ENCODE measurements at places on chromosomes 5 and 9.

DNA sequence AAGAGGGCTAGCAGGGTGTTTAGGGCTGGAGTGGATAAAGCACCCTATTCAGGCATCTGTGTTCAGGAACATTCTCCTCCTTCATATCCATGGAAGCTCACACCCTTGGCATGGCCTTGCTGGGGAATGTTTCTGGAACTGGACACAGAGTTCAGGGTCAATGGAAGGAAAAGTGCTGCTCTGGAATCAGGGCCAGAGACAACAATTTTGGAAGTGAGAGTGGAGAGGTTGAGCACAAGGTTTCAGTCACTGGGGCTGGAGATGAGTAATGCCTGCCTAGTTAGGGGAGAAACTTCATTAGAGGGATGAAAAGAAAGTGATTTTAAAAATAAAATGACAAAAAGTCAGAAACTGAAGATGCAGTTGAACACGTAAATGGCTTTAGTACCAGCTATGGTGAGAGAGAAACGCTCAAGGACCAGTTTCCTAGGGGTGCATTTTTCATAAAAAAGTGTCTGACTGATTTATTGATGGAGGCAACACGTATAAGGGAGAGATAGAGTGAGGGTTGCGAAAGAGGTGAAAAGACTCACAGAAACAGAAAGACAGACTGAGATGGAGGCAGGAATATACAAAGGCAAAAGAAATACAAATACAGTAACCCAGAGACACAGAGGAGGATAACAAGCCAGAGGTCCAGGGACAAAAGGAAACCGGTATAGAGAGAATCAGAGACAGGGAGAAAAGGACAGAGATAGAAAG, 8.0 kb upstream of the TNFSF15 start:
- no peak for DNase-seq

GRCh38 chr5:61409568-61409967, 77.5 kb downstream of the ZSWIM6 start:
- no peak for DNase-seq

DNA sequence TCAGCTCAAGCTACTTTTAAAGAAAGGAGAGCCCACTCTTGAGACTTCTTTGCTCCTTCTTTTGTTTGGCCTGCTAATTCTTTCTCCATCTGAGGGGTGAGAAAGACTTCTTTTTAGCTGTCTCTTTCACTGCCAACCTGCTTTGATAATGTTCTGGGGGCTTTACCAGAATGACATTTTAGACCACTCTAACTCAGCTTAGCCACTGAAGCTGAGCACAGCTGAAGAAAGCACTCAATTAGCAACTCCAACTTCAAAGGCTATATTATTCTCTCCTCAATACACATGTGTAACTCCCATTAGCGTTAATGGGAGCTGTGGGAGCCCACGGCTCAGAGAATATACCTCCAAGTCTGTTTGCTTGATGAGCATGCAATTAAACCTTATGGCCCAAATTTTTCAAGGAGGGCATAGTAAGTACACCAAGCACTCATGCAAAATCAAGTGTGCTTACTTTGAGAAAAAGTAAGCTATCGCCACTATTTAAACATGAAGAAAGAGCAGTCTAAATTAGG, 815.4 kb upstream of the DMAC1 start:
- no peak for DNase-seq

- DNase-seq: no peak
Observed at GRCh38 chr5:181235689-181236366, 7.9 kb downstream of the RACK1 start.

- DNase-seq: no peak
Observed at GRCh38 chr5:28483327-28484025, 1445.1 kb upstream of the CDH9 start.

DNA sequence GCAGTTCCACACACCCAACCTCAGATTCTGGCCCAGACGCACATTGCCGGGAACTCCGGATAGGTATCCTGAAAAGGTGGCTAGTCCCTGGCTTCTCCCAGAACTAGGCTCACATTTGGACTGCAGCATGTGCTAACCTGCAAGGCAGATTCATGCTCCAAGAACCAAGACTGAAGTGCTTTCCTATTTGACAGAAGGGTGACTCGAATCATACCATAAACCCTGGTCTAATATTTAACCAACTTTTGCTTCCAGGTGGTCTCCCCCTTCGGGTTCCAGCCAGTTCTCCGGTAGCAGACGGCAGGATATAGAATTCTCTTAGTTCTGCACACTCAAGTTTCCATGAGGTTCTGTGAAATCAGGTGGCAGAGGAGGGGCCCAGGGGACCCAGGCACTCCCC, 7.6 kb downstream of the PTGES start:
- DNase-seq: no peak

DNA sequence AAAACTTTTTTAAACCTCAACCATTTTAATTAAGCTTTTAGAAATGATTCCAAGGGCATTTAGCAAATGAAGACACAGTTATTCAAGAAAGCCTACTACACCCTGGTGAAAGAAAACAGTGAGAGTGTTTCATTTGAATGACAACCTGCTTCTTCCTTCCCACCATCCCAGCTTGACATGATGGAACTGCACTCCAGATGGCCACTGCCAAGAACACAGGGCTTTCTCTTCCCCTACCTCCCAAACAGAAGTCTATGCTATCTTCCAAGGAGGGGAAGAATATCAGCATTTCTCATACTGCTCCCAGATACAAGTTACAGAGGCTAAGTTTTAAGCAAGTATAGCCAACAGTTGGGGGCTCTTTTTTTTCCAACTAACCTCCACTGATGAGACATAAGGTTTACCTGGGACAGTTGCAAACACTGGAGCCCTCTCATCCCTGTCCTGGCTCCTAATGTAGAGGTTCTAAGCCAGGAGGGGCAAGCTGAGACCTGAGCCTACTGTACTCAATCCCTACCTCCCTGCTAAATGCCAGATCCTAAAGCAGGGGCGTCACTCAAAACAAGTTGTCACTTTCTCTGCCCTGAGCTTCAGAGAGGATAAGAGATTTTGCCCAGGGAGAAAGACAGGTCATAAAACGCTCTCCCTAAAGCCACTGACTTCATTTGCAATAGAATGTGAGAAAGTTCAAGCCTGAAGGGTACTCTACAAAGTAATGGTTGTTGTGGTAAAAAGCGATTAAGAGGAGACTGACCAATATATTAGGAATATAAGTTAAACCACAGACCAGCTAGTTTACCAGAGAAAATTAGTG, 88.5 kb upstream of the SLC27A6 start:
- no peak for DNase-seq

All from CD4-positive, alpha-beta T cell (primary cell).